AG08396 (cell line): ENCODE measurements at places on chromosomes 7 and 10.

- DNase-seq = no peak
Measured at GRCh38 chr7:45044338-45044737, 44.3 kb downstream of the CCM2 start.

- no peak for DNase-seq
Measured at GRCh38 chr7:51227861-51228260, 88.7 kb downstream of the COBL start.

- no peak for DNase-seq
Measured at GRCh38 chr7:7306231-7306630, 123.9 kb downstream of the C1GALT1 start.

- DNase-seq = no peak
Measured at GRCh38 chr7:128679920-128680319, 7.8 kb downstream of the GARIN1A start.

DNA sequence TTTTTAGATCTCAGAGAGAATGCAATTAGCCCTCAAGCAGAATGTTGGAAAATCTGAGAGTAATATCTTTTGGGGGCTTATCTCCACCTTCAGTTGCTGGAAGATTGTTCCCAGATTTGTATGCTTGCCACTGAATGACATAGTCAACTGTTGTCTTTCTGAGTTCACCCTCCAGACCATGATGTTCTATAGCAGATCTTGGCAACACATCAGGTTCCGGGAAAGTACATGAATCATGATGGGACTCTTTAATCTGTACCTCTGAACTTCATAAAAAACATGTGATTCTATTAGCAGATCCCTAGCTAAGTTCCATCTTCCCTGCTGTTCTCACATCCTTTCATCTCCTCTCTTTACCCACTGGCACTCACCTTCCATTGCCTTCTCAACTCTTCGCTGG, 68.9 kb downstream of the PLCE1 start:
- no peak for DNase-seq

DNA sequence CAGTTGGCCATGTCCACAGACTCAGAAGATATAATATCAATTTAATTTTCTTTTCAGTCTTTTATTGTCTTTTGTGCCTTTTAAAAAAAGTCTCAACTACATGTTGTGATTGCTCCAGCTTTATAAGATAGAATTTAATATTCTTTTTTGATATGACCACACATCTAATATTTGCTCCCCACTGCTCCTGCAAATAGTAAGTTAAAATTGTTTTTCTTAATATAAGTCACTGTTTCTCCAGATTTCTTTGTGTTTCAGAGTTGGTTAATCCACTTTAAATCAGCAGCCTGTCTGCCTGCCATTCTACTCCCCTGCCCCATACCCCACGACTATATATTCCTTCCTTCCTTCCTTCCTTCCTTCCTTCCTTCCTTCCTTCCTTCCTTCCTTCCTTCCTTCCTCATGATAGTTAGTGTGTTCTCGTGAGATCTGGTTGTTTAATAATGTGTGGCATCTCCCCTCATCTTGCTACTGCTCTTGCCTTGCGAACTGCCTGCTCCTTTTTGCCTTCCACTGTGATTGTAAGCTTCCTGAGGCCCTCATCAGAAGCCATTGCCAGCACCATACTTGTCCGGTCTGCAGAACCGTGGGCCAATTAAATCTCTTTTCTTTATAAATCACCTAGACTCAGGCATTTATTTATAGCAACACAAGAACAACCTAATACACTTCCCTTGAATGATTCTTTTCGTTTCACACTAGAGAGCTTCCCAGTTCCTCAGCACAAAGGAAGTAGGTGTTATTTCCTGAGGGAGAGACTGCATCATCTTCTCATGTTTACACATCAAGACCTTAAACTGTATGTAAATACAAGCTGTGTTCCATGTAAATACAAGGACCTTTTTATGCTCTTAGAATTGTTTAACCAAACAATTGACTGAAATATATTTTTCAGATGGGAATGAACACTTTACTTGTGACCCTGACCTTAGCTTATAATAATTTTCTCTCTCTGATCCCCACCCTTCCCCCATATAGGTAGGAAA, 24.5 kb downstream of the TAS2R16 start:
- no peak for DNase-seq

GRCh38 chr10:127737563-127738511, 852 bp downstream of the FOXI2 start:
- no peak for DNase-seq

DNA sequence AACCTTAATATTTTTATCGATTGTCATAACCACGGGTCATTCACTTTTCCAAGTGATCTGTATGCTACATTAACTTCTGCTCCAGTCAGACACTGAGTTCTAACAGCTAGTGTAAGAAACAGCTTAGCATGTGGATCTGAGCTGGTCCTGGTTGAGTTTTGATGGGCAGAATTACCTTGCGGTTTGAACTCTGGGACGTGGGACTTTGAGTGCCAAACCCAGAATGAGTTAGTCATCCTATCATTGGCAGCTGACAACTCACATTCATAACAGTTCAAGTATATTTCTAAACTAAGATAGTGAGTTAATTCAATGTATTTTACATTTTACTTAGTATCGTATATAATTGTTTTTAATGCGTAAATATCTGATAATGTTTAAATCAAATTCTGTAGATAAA, 43.2 kb downstream of the C7orf33 start:
- no peak for DNase-seq

GRCh38 chr10:115118346-115118745, 25.2 kb downstream of the ATRNL1 start:
- DNase-seq = no peak

DNA sequence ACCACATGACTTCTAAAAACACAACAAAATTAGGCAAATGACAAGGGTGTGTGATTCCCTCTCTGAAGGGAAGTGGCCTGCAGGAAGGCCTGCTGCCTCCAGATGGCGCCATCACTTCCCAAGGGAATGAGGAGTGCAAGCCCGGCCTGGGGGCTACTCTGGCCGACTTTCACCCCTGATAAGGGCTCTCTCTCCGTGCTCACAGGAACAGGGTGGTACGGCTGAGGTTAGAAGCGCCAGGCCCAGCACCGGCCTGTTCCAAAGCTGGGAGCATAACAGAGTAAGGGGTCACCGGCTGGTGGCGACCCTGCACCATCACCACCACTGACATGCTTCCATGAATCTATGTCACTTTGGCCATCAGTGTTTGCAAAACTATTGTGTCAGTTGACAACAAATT, 13.1 kb downstream of the RBP3 start:
- DNase-seq = peak; percentile 67

GRCh38 chr10:70459061-70459773, 17.7 kb upstream of the NODAL start:
- no peak for DNase-seq

- no peak for DNase-seq
Measured at GRCh38 chr7:128234476-128235026, 6.5 kb upstream of the LEP start.

DNA sequence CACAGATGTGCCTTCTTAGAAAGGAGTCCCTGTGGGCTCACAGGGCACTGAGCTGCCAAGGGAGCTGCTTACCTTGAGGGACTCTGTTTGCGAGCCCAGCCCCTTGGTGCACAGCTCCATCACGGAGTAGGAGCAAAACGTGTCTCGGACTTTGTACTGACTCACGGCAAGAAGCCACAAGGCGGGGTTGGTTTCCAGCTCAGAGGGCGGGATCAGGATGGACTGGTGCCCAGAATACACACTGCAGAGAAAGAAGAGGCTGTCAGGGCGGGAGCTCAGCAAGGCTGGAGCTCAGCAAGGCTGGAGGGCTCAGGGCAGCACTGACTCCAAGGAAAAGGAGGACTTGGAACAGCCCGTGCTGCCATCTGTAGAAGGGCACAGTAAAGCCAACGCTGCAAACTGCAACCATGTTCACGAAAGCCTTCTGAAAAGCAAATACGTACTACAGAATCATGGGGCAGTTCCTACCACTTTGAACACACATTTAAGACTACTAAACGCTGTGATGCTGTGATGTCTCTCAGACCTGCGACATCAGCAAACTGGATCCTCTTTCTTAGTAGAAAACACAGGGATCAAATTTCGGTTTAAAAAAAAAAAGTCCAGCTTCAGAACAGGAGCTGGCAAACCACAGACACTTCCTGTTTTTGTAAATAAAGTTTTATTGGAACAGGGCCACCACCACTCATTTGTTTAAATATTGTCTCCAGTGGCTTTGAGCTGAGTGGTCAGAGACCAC, 194.3 kb downstream of the ZMYND11 start:
- peak; percentile 92 for DNase-seq

DNA sequence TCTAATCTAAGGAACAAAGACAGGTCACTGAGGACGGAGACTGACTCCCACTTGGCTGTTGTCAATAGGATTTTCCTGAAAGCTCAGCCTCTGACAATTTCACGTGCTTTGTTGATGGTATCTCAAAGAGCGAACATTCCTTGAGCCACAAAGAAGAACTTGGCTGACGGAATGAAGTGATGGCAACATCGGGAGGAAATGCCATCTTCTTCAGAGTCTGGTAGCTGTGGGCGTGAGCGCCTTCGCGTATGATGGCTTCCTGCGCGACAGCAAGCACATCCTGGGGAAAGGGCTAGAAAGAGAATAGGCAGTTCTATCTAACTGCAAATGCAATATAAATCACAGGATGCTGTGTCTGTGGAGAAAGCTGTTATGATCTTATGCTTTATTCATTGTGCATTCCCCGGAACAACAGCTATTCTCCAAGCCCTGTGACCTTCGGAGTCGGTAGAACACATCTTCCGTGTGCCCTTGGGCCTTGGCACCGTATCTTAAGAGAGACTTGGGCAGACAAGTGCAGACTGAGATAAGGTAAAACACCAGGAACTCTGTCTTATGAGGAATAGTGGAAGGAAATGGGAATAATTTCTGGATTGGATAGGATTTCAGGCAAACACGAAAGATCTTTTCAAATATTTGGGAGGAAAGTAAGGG, 19.6 kb upstream of the GTPBP4 start:
- peak; percentile 35 for DNase-seq
